Glomerular endothelial cell (primary cell): ENCODE measurements at places on chromosomes 6 and 20. TPM values are rescaled to one million over a fixed set of nuclear protein-coding genes. Genes with fewer than 3 reads are reported as not detected.

- no peak for DNase-seq
These were observed 591.3 kb downstream of the HACE1 start for GRCh38 chr6:104268389-104268788.

The TCP11 gene
- total RNA-seq: 0.41 TPM in 1 of 2 replicates, not detected in the other

The SRSF12 gene
- total RNA-seq: 0.18 and 0.44 TPM in 2 replicates

GRCh38 chr20:33563788-33564187, 73.9 kb downstream of the CBFA2T2 start:
- no peak for DNase-seq

DNA sequence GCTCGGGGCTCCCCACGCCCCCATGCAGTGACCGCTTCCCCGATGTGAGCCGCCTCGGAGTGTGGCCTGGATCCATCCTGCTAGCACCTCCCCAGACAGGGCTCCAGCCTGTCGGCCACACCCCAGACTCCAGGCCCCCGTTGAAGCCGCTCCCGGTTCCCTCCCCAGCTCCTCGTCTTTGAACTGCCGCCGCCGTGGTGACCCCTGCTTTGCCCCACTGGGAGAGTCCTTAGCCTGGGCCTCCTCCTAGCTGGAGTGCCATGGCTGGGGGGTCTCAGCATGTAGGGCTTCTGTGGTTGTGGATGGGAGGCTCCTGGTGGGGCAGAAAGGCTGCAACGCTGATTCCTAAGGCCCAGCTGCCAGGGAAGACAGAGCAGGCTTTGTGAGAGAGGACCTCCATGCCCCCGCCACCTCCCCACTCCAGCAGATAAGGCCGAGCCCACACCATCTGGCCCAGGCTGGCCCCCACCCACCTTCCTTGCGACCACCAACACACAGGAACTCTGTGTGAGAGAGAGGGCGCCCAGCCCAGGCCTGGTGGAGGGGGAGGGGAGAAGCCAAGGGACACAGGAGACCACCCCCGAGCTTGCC, 11.4 kb downstream of the FOXS1 start:
- DNase-seq: no peak

The TBP gene
- total RNA-seq: 13.0 and 15.5 TPM in 2 replicates

The SLC44A4 gene
- total RNA-seq: 0.05 and 1.7 TPM in 2 replicates
